ENCODE measurements at places on chromosomes 12 and 14.
A peak's percentile ranks its signal among the peaks of the same experiment; 100 is the strongest.

DNA sequence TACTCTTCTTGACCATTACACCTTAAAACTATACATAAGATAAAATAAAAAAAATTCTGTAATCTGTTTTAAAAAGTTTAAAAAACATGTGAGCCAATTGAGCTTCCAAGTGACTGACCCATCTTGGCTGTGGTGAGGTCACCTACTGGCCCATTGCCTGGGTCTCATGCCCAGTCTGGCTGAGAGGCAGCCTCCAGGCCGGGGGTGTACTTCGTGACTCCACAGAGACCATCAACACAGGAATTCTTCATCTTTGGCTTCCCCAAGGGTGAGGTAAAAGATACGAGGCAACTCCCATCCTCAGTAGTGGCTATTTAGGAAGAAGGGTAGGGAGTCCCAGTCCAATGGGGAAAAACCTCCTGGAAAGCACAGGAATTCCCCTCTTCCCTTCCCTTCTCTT lies 113.2 kb downstream of the APAF1 start:
- no peak for DNase-seq

GRCh38 chr12:46259713-46260112 lies 9.1 kb downstream of the SLC38A1 start:
- DNase-seq: no peak

DNA sequence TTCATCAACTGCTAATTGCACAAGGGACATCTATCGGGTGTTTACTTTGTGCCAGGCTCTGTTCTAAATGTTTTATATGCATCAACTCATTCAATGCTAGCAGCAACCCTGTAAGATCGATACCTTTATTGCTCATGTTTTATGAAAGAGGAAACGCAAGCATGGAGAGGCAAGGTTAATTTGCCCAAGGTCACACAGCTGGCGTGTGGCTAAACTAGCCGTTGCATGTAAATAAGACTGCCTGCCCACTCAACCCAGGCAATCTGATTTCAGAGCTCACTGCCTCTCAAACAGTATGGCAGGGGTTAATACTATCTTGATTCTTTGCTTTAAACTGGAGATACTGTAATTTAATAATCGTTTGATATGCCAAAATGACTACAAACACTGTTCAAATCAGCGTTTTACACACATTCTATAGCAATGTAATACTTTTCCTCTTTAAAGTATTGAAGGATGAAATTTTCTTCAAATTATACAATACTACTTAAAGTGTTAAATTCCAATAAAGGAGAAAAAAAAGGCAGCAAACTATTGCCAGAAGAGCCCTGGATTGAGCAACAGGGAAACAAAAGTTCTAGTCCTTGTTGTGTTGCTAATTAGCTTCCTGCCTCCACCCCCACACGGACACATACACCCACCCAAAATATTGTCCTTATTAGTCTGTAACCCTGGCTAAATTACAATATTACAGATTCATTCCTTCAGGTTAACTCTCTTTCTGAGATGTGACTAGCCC lies 39.1 kb upstream of the DHRS7 start:
- no peak for DNase-seq

DNA sequence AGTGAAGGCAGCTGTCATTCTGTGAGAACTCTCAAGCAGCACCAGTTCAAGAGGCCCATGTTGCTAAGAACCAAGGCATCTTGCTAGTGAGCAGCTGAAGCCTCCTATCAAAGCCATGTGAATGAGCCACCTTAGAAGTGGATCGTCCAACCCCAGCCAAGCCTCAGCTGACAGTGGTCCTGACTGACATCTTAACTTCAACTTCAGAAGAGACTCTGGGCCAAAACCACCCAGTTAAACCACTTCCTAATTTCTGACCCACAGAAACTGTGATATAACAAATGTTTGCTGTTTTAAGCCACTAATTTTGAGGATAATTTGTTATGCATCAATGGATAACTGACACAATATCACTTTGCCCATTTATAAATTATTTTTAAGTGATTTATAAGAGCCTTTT lies 256.0 kb downstream of the RPAP3 start:
- no peak for DNase-seq

- DNase-seq: no peak
Measured at GRCh38 chr14:99726538-99727095, 42.5 kb downstream of the CYP46A1 start.

DNA sequence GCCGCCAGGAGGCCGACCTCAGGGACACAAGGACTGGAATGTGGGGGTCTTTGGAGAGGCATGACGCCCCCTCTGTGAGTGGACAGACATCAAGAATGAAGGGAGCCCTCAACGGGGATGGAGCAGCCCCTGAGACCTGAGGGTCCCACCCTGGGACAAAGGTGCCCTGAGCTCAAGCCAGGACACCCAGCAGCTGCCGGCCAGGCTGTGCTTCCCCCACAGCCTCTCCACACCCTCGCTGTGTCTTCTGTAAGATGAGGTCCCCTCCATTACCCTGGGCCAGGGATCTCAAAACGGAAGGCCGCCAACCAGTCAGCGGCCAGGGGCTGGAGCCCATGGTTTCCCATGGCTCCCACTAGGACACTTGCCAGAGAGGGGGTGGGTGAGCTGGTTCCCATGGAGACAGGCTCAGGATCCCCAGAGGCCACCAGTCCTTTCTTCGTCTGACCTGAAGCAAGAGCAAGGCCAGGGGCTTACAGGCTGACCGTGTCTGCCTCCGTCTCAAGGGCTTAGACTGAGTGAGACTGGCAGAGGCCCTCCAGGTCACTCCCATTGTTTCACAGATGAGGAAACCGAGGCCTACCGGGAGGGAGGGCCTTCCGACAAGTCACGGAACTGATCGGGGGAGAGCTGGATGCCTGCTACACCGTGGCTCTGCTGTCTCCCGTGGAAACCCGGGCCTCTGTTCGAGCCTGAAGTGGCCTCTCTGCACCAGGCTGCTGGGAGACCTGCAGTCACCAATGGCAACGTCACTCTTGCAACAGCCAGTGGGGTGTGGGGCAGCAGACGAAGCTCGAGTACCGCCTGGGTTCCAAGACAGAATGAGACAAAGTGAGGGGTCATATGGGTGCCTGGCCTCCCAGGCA lies 91.7 kb upstream of the DIO3 start:
- no peak for DNase-seq

DNA sequence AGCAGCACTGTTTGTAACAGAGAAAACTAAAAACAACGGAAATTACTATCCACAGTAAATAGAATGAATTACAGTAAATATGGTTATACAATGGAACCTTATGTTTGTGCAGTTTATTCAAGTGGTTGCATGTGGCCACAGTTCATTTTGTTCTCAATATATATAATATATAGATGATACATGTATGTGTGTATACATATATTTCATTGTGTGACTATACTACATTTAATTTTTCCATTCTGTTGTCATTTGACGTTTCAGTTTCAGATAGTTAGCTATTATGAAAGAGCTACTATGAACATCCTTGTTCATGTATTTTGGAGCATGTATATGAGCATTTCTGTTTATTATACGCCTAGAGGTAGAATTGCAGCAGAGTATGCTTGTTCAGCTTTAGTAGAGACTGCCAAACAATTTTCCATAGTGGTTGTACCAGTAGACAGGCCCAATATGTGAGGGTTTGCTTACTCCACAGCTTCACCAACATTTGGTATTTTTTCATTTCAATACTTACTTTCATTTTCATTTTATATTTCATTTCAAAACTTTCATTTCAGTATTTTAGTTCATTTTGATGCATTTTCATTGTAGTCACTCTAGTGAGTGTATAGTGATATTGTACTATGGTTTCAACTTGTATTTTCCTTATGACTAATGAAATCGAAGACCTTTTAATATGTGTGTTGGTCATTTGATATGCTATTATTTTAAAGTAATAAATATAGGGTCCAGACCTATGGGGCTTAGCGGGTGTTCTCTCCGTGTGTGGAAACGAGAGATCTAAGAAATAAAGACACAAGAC lies 141.5 kb upstream of the FGD4 start:
- DNase-seq: no peak

DNA sequence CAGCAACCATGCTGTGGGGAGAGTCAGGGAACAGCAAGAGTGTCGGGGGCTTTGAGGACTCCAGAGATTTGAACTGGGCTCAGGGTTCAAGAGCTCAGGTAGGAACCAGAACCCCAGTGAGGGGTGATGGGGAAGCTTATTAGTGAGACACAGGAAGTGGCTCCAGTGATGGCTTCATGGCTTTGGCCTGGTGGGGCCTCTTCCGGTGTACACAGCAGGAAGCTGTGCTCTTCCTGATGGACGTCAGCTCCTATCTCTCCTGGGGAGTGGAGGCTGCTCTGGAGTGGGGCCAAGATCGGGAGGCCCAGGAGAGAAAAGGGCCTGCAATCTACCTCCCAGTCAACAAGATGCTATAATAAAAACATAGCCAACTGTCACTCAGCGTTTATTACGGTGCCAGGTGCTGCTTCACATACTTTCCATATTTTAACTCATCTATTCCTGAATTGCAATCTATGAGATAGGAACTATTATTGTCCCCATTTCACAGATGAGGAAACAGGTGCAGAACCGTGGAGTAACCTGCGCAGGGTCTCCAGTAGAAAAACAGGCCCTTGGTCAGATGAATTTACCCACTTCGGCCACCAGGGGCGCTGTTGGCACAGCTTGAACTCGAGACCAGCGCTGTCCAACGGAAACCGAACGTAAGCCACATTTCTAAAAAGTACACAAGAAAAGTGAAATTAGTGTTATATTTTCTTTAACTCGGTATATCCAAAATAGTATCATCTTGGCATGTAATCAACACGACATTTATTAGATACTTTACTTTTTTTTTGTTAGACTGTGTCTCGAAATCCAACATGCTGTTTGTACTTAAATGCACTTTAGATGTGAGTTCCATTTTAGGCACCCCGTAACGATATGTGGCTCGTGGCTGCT lies 63.6 kb upstream of the DLK1 start:
- peak; percentile 27 for DNase-seq

- no peak for DNase-seq
Measured at GRCh38 chr12:91529829-91530228, 347.2 kb upstream of the DCN start.

DNA sequence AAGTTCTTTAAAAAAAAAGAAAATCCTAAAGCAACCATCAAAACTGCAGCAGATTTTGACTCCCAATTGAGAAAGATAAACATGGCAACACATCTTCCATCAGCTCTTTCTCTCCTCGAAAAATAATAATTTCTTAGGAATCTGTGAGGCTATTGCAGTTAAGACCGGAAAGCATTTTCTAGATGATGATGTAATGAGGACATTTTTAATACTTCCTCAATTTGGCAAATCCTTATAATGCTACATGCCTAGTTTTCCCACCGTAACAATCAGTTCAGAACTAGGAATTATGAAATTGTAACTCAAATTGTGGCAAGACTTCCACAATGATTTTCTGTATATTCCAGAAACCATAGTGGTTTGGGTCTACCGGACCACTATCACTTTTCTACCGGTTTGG lies 180.9 kb upstream of the PDE3A start:
- no peak for DNase-seq

GRCh38 chr12:89253488-89253887 lies 98.8 kb downstream of the DUSP6 start:
- no peak for DNase-seq

DNA sequence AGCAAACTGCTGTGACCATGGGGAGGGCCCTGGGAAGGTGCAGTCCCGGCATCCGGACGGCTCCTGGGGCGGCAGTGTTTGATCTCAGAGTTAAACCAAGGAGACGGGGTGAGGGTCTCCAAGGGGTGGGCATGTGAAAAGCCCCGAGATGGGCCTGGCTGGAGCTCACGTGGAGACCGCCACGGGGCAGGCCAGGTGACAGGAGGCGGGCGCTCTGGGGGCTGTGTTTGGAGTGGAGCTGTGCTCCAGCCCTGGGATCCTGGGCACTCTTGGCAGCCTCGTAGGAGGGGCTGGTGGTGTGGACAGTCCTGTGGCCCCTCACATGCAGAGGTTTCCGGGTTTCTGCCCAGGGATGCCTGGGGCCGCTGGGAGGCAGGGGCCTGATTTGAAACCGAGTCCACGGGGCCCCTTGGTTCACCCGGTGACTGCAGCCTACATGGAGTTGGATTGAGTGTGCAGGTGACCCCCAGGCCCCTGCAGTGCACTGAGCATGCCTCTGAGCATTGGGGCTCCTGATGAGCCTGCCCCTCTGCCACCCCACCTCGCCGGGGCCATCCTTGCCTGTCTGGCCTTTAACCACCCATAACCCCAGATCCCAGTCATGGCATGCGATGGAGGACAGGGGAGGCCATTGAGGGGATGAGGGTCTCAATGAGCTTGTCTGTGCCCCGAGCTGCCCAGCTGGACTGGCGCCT lies 8.4 kb downstream of the KIF26A start:
- DNase-seq: no peak

- no peak for DNase-seq
Measured at GRCh38 chr14:90253826-90254225, 2.5 kb upstream of the PSMC1 start.

- no peak for DNase-seq
Measured at GRCh38 chr12:53516758-53517455, 9.6 kb upstream of the NPFF start.

DNA sequence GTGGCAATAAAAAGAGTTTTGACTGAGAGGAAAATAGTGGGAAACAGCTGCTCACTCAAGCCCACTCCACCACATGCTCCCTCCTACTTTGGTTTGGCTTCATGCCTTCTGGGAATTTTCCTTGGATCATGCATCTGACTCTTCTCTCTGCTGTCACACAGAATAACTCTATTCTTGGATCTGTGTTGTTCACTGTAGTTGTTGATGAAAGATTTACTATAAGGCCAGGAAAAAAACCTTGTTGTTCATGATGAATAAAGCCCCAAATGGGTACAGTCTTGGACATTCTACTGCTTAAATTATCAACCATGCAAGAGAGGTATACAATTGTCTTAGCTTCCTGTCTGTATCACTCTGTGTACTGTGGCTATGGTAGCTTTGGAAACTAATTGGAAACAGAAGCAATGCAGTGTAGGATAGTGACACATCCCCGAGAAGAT lies 70.5 kb downstream of the TMX1 start:
- no peak for DNase-seq

DNA sequence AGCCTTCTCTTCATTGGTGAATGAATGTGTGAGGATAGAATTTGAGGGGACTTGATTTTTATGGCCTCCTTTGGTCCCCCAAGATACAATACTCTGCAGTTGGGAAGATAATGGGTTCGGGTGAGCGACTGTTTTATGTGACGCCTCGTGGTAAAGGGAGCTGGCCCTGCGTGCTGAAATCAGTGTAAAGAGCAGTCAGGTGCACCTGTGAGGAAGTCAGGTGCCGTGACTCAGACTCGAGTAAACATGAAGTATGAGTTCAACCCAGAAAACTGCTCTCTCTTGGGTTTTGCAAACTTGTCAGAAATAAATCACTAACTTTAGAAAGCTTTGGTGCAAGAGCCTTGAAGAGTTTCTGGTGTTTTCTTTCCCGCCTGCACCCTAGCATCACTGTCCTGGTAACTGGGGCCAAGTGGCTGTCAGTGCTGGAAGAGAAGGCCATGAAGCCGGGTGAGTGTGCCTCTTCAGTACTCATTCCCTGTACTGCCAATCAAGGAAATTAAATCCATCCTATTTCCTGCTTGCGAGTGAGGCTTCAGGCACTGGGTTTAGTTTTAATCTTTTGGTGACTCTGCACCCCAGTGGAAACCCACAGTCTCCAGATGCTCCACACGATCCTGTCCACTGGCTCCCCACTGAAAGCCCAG lies 59.2 kb downstream of the AACS start:
- no peak for DNase-seq
